ENCODE measurements at places on chromosomes 1 and 21.

DNA sequence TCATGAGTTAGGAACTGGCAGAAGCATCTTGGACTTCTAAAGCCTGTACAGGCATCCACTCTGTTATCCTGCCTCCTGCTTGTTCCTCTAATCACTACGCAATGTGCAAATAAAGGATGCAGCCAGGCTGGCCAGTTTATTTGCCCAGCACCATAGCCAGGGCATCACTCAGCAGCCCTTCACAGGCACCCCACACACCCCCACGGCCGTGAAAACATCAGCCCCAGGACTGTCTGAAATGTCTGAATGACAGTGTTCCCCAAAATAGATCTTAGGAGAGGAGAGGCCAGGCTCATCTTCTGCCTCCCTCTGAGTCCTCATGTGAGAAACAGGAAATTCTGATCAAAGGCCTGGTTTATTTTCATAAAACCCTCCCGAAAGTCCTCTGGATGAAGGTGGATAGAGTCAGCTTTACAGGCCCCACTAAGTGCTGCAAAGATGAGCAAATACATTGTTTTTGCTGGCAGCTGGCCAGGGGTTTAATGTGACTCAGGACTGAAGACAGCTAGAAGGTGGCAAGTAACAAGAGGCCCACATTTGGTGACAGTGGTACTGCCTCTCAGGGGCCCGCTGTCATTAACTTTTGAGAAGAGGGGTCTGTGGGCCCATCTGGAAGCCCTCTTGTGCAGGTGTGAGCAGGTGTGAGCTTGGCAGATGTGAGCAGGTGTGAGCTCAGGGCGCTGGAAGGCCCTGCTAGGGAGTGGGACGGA is 32.9 kb downstream of the GRHL3 start:
- DNase-seq: peak; percentile 26

- no peak for DNase-seq
These were observed 6.3 kb downstream of the UBE2G2 start for GRCh38 chr21:44795342-44795741.

DNA sequence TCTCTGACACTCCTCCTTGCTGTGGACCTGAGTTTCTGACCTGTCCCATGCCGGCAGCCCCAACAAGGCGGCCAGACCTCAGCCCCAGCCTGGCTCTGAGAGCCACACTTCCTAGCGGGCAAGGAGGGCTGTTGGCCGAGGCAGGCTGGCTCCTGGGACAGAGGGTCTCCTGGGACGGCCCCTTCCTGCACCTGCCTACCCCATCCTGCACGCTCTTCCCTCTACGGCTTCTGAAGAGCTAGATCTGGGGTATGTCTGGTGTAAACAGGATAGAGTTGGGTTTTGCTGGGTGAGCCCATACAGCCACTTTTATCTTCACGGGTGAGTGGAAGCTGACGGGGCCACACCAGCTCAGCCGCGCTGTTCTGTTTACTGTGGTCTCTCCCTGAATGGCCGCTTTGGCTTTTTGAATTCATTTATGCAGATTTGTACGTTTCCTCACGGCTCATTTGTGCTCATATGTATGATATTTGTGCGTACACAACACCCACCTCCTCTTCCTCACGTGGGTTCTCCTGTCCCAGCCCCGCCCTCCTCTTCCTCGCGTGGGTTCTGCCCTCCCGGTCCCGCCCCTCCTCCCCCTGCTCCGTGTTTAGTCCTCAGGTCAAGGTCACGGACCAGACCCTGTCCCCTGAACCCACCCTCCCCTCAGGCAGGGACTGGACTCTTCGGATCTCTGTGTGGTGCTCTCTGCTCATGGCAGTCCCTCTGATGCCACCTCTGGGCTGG is 34.7 kb upstream of the POFUT2 start:
- DNase-seq: no peak

DNA sequence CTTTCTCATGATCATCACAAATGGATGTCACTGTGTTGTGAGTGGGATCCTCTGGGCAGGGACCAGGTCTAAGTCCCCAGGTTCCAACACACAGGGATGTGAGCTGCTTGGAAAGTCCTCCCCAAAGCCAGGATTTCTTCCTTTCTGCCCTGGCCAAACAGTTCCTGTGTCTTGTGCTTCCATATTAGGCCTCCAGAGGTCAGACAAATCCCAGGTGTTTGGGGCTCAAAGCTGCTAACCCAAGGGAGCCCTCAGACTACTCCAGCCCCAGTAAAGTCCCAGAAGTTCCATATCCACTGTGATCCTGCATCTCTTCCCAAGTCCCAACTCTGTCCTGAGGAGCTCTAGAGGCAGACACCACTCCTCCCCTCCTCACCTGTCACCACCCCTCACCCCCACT is 27.7 kb upstream of the MAGOH start:
- no peak for DNase-seq

GRCh38 chr1:22428672-22429071 is 23.0 kb upstream of the ZBTB40 start:
- DNase-seq: no peak

- DNase-seq: no peak
These were observed 173.1 kb downstream of the LMO4 start for GRCh38 chr1:87501738-87502137.

GRCh38 chr1:38138498-38139233 is 92.1 kb upstream of the POU3F1 start:
- DNase-seq: no peak

DNA sequence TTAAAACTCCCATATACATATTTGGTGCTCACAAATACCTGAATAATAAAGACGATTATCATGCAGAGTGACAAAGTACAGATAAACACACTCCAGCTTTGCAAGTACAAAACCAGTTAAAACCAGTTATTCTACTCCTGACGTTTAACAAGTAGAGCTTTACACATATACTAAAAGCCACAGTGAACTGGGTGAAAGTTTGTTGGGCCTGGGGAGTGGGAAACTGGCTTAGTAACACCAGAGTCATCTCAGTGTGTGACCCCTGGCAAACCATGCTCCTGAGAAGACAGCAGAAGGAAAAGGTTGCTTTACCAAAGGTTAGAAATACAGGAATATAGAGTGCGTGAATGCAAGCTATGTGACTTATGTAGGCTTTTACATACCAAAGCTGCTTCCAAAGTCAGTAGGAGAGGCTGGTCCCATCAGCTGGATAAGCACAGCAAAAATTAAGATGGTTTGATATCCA is 148.1 kb downstream of the NRIP1 start:
- DNase-seq: no peak

DNA sequence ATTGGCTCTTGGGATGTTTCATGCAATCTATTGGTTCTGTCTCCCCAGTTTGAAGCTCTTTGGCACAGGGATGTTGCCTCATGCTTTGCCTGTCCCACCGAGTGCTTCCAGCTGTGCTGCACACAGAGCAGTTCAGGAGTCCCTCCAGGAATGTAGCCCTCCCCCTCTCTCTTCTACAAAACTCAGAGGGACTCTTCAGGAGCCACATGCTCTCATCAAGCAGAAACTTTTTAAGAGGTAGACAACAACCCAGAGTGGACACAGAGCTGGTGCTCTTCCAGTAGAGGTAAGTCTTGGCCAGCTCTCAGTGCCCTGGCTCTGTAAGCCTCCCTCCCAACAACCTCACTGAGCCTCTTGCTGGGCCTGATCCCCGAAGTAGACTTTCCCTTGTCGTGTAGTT is 11.6 kb upstream of the ZNF697 start:
- DNase-seq: no peak

DNA sequence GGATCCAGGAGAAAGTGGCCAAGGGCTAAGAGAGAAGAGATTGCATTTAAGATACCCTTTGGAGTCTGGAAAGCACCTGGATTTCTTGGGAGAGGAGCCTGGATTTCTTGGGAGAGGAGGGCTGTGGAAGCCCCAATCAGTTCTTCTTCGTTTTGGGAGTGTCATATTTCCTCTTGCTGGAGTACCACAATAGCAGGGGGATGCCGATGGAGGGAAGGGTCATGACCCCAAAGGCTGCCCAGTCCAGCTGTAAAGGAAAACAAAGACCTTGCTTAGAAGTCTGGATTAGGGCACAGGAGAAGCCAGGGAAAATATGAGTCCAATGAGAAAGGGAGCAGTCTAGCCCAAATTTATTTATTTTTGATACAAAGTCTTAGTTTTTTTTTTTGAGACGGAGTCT is 11.3 kb downstream of the SSR2 start:
- no peak for DNase-seq

- no peak for DNase-seq
These were observed 7.9 kb downstream of the MAP10 start for GRCh38 chr1:232813097-232813496.

DNA sequence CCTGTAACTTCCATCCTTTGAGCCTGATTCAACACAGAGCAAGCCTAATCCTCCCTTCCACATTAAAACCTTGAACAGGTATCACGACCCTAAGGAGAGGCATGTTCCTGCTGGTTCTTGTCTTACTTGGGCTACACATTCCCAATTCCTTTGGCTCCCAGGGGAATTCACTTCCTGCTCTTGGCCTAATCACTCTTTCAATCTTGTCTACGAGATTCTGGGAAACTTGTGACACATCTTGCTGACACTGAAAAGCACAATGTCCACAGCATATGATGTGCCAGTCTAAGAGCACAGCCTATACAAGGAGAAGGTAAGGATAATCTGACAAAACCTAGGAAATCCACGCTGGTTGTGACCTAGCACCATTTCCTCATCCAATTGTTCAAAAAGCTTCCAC is 163.9 kb downstream of the GABPA start:
- DNase-seq: no peak

DNA sequence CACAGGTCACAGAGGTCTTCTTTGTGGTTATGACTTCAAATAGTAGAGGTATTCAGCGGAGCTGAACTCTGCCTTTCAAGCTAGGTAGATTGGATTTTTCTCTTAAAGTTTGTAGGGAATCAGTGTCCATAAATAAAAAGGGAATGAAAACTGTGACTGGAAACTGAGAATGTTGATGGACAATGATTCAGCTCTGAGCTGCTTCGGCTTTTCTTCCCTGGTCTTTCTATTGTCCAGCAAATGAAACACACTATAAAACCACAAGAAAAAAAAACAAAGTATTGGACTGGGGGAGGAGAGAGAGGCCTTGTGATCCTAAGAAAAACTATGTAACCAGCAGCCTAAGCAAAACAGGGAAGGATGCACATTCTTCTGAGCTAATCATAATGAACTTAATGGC is 11.1 kb downstream of the TNNI3K start:
- no peak for DNase-seq

DNA sequence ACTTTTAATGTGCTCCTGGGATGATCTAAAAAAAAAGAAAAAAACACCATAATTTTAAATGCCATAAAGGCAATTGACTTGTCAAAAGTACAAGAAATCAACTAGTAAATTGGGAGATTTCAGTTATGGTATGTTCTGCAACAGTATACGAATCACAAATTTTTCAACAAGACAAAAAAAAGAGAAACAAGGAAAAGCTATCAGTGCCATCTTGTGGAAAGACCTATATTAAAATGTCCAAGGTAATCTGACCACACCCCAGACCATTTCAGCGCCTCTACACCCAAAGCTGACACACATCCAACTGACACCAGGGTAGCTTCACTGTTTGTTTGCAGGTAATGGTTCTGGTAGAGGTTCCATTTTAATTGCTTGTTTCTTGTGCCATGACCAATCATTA is 5.0 kb upstream of the DUSP23 start:
- no peak for DNase-seq

DNA sequence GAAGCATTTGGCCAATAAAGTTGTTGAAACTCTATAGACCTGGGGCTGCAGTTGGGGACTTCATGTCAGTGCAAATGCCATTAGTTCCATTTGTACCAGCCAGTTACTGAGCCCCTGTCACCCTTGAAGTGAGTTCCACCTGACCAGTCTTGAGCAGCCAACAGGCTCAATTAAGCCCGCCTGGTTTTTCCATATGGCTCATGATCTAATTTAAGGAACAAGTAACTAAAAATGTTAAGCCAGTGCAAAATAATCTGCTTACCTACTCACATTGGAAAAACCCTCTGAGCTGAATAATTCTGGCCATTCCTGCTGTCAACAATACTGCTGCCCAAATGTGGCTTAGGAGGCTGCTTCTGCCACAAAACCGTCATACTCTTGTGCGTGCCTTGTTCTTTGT is 21.6 kb downstream of the NSUN4 start:
- no peak for DNase-seq

GRCh38 chr1:224730965-224731364 is 114.8 kb downstream of the CNIH3 start:
- no peak for DNase-seq

DNA sequence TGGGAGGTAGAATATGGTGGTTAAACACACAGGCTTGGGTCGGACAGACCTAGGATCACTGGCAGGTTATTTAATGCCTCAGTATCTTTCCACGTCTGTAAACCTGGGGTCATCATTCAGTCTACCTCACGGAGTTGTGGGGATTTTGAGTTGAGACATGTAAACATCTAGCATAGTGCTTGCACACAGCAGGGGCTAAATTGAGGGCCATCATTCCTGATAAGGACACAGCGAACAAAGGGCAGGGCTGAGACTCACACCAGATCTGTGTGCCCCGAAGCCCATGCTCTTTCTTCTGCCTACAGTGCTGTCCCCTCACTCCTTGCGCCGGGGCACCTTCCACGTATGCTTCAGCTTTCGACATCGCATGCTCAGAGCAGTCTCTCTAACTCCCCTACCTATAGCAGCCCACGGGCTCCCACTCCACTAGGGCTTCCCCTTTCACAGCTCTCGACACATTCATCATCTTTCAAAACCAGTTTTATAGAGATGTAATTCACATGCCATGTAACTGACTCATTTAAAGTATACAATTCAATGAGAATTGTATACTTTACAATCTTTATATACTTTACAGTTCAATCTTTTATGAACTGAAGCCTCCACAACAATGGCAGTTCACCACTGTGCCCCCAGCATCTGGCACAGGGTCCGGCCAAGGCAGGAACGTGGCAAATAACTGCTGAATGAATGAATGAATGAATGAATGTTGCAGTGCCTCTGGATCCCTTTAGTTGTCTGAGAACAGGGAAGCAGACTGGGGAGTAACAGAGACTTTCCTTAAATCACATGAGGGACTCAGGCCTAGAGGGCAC is 48.0 kb downstream of the GPR161 start:
- no peak for DNase-seq

GRCh38 chr1:167450843-167451242 is 67.5 kb downstream of the CD247 start:
- no peak for DNase-seq

- DNase-seq: no peak
These were observed 82.2 kb upstream of the DIRAS3 start for GRCh38 chr1:68132426-68133130.

DNA sequence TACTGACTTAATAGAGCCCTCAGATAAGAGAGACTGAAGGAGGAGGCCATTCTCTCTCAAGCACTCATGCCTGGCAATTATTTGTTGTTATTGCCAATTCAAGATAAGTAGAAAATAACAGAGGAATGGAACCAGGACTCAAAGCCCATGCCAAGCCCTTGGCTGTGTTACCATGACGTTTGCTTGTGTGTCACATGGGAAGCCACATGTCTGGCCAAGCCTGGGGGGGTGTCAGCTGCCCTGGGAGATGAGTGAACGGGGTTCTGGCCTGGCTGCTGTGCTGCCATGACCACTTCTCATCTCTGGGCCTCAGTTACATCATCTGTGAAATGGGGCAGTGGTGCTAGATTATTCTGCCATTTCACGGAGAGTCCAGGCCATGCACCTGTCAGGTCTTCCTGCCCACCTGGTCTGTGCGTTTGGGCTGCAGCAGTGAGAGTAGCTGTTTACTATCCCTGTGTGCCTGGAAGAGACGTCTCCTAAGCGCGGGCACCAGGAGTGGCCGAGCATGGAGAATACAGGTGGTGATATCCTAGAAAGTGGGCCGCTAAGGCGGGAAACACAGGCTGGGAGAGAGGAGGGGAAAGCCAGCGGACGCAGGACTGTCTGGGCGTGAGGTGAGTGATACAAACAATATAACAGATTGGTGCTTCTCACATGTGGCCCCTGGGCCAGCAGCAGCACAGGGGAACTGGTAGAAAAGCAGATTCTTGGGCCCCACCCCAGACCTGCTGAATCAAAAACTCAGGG is 67.8 kb downstream of the MAN1C1 start:
- DNase-seq: no peak

- no peak for DNase-seq
These were observed 120.7 kb downstream of the CRB1 start for GRCh38 chr1:197388801-197389200.

All from stimulated activated CD4-positive, alpha-beta T cell treated with anti-CD3 and anti-CD28 coated beads, Interleukin-4, amount 100 ng/mL, for 4 hours (primary cell).